Pancreas (tissue), 10 donors: ENCODE measurements at places on chromosomes 2 and 18. TPM values are rescaled to one million over a fixed set of nuclear protein-coding genes. Genes with fewer than 3 reads are reported as not detected.

Gene ADAM23
- total RNA-seq: 0.72 TPM

Gene ALK
- 0.09 TPM for total RNA-seq

Gene GALNT13
- 0.24 TPM for total RNA-seq

Gene LRRTM4
- not detected for total RNA-seq

- no peaks in the 10 kb centered on the region for H3K36me3 ChIP-seq
- no peaks in the 10 kb centered on the region for H3K4me1 ChIP-seq
- no peaks in the 10 kb centered on the region for H3K27me3 ChIP-seq
- H3K4me3 ChIP-seq: no peak overlapping the region
- DNase-seq: no peak
- no peak overlapping the region for H3K27ac ChIP-seq
These were observed 248.6 kb downstream of the NR4A2 start for GRCh38 chr2:156083763-156084493.

DNA sequence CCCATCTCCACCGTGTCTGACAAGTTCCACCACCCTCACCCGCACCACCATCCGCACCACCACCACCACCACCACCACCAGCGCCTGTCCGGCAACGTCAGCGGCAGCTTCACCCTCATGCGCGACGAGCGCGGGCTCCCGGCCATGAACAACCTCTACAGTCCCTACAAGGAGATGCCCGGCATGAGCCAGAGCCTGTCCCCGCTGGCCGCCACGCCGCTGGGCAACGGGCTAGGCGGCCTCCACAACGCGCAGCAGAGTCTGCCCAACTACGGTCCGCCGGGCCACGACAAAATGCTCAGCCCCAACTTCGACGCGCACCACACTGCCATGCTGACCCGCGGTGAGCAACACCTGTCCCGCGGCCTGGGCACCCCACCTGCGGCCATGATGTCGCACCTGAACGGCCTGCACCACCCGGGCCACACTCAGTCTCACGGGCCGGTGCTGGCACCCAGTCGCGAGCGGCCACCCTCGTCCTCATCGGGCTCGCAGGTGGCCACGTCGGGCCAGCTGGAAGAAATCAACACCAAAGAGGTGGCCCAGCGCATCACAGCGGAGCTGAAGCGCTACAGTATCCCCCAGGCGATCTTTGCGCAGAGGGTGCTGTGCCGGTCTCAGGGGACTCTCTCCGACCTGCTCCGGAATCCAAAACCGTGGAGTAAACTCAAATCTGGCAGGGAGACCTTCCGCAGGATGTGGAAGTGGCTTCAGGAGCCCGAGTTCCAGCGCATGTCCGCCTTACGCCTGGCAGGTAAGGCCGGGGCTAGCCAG is 1.2 kb downstream of the ONECUT2 start:
- no peaks in the 10 kb centered on the region for H3K4me1 ChIP-seq
- no peaks in the 10 kb centered on the region for H3K36me3 ChIP-seq
- peak overlapping the region; percentile 52 for H3K4me3 ChIP-seq
- DNase-seq: no peak
- H3K27me3 ChIP-seq: peaks cover 13% of the 10 kb centered on the region

GRCh38 chr2:239727776-239728600 is 297.2 kb downstream of the NDUFA10 start:
- H3K27ac ChIP-seq: no peak overlapping the region
- no peaks in the 10 kb centered on the region for H3K36me3 ChIP-seq
- H3K4me3 ChIP-seq: no peak overlapping the region
- DNase-seq: peak; percentile 53
- H3K4me1 ChIP-seq: no peaks in the 10 kb centered on the region
- H3K27me3 ChIP-seq: no peaks in the 10 kb centered on the region

DNA sequence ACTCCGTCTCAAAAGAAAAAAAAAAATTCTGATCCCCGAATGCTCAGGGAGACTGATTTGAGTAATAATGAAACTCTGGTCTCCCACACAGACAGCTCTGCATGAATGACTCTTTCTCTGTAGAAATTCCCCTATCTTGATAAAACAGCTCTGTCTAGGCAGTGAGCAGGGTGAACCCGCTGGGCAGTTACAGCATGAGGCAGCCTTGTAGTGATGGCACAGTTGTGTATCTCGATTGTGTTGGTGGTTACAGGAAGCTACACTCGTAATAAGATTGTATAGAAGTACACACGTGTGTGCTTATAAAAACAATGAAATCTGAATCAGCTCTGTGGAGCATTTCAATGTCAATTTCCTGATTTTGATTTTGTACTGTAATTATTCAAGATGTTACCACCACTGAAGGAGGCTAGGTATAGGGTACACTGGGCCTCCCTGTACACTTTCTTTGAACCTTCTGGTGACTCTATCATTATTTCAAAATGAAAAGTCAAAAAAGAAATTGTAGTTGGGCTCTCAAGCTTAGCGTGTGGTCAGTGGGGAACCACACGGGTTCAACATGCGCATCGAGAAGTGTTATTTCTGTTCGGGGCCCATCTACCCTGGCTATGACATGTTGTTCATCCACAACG is 34.9 kb upstream of the ATP8B1 start:
- no peak overlapping the region for H3K4me3 ChIP-seq
- H3K27me3 ChIP-seq: no peaks in the 10 kb centered on the region
- no peaks in the 10 kb centered on the region for H3K4me1 ChIP-seq

DNA sequence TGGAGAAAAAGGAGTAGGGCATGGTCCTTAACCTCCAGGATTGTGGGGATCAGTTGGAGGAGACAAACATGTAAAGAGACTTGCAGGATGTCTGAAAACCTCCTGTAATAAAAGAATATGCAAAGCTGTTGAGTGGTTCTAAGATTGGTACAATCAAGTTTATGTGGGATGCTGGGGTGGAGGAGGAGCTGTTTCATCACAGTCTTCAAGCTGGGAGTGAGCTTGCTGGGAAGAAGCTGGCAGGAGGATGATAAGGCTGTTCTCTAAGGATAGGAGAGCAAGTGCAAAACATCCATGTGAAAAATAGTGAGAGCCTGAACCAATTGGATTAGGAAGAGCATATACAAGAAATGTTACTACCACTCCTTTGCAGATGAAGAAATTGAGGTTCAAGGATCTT is 161.9 kb upstream of the CRIM1 start:
- no peak for DNase-seq
- H3K36me3 ChIP-seq: no peaks in the 10 kb centered on the region
- no peaks in the 10 kb centered on the region for H3K4me1 ChIP-seq
- no peak overlapping the region for H3K27ac ChIP-seq
- H3K27me3 ChIP-seq: no peaks in the 10 kb centered on the region

GRCh38 chr2:128365217-128365905 is 46.7 kb upstream of the HS6ST1 start:
- H3K4me1 ChIP-seq: no peaks in the 10 kb centered on the region
- DNase-seq: no peak
- H3K4me3 ChIP-seq: no peak overlapping the region
- no peak overlapping the region for H3K27ac ChIP-seq
- no peaks in the 10 kb centered on the region for H3K36me3 ChIP-seq
